Activated naive CD8-positive, alpha-beta T cell treated with anti-CD3 and anti-CD28 coated beads, Interleukin-2, amount 10 ng/mL, durations not matched to agents 7 days and 5 days (primary cell): ENCODE measurements at places on chromosomes 6 and 20. TPM values are rescaled to one million over a fixed set of nuclear protein-coding genes. Genes with fewer than 3 reads are reported as not detected.
A peak's percentile ranks its signal among the peaks of the same experiment; 100 is the strongest.

ERVFRD-1 gene
- not detected for total RNA-seq

GRCh38 chr20:39145921-39146320, 183.8 kb downstream of the DHX35 start:
- no peak for DNase-seq

DNA sequence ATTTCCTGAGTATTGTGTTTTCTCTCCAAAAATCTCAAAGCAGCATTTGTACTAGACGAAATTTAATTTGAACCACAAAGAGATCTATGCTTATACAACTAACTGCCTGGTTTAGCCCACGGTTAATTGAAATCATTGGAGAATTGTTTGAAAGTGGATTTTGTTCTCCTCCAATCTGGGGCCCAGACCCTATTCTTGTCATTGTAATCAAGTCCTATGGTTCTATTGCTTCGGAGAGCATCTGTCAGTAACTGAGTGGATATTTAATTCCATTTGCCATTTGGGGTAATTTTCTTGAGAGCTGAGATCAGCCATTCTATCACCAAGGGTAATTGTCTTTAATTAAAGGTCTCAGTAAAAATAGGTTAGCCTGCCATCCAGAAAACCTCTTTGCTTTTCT, 117.0 kb upstream of the KCNG1 start:
- DNase-seq = no peak

DNA sequence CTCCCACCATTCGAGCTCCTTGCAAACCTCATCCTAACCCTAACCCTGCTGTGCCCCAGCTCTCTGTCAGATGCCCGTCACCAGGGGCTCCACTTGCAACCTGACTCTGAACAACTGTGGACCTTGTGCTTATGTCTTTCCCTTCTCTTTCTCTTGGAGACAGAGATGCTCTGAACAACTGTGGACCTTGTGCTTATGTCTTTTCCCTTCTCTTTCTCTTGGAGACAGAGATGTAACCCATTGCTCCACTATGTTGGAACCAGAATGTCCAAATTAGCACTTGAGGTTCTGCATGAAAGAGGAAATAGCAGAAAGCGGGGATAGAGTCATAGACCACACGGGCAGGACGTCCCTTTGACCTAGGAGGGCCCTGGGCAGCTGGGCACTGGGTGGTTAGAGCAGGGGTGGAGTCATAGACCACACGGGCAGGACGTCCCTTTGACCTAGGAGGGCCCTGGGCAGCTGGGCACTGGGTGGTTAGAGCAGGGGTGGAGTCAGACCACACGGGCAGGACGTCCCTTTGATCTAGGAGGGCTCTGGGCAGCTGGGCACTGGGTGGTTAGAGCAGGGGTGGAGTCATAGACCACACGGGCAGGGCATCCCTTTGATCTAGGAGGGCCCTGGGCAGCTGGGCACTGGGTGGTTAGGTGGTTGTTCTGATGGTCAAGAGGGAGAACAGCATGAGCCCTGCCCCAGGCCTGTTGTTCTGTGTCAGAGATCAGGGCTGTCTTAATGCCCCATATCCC, 22.2 kb downstream of the PCMTD2 start:
- DNase-seq = no peak

GRCh38 chr20:62044631-62045030, 21.1 kb downstream of the TAF4 start:
- DNase-seq = no peak

- DNase-seq = no peak
Measured at GRCh38 chr6:1911474-1911873, 301.8 kb downstream of the FOXC1 start.

LIN28B gene
- not detected for total RNA-seq

GRCh38 chr6:117951783-117952182, 44.7 kb downstream of the SLC35F1 start:
- no peak for DNase-seq

MCCD1 gene
- total RNA-seq = not detected

RNF144B gene
- 3.6 TPM for total RNA-seq

DNA sequence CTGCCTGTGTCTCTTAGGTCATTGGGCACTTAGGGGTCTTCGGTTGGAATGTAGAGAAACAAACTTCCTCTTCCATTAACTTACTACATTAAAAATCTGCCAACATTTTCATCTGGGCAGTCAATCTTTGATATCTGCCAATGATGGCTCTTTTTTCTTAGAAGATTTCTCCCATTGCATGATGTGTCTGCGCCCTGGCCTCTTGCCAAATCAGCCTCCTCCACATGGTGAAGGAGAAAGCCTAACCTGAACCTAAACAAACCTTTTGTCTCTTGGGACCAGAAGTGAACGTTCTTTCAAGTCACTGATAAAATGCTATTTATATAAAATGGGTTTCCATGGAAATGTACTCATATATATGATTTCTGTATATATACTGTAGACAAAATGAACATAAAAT, 998.9 kb upstream of the GJE1 start:
- DNase-seq = no peak

ZBTB24 gene
- 19.7 TPM for total RNA-seq

DEFB132 gene
- not detected for total RNA-seq

DNA sequence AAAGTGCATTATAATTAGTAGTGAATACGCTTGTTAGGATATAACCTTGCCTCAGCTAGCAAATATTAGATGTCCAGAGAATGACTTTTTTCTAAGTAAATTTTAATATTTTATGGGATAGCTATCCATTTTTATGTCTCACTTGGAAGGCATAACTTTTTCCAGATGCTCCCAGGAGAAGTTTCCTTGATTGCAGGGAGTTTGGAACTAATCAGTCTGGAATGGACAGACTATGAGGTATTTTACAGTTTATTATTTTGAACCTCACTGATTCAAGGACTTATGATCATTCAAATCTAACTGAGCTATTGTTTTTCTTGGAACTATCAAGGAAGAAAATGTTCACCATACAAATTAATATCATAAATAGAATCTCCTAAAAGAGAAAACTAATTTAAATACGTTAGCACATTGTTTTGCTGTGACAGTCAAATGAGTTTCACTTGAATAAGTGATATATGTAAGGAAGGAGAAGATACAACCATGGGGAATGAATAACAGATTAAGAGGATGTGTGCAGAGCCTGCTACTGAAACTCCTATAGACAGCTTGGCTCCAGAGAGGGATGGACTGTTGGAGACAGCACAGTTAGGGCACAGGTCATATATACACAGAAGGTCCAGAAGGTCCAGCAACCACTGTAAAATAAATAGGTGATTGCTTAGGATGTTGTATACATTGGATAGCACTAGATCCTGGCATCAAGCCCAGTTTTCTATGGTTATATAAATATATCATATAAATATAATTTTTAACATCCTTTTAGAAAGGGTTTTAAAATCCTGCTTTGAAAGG, 20.6 kb upstream of the LCA5 start:
- DNase-seq = no peak

DNA sequence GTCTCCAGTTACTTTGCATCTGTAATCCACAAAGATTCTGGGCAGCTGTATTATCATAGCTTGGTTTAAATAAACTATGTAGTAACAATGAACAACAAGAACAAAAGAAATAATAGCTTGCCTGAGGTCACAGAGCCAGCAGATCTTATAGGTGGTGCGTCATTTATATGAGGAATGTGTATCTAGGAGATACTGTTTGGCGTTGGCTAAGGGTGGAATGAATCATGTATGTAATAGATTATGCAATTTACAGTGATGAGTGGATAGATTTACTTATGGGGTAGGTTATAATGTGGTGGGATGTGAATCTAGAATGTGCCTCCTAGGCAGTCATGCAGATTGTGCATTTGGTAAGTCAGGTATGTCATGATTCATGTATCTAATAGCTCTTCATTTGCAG, 42.8 kb downstream of the HNF4A start:
- DNase-seq = no peak

DNA sequence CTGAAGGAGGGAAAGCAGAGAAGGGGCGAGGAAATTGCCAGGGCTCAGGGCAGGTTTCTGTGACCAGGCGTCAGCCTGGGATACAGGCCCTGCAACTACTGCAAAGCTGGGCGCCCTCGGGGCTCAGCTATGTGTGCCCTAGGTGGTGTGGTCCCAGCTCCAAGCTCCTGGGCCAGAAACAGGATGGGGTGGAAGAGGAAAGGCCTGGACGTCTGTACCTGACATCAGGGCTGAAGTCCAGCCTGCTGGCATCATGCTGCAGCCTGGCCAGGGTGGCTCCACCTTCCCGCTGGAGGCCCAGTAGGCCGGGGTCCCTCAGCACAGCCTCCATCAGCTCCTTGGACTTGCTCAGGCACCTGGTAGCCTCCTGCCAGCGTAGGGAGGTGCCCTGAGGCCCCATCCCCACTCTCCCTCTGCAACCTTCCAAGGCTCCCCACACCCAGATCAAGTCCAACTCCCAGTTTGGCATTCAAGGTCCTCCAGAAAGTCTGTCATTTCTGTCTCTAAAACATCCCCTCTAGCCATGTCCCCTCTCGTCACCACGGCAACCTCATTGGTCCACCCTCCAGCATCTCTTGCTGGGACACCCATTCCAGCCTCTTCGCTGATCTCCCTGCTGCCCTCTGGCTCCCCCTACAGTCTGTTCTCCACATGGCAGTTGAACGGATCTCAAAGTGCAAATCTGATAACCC, 38.2 kb downstream of the KIAA1755 start:
- DNase-seq = peak; percentile 65

DNA sequence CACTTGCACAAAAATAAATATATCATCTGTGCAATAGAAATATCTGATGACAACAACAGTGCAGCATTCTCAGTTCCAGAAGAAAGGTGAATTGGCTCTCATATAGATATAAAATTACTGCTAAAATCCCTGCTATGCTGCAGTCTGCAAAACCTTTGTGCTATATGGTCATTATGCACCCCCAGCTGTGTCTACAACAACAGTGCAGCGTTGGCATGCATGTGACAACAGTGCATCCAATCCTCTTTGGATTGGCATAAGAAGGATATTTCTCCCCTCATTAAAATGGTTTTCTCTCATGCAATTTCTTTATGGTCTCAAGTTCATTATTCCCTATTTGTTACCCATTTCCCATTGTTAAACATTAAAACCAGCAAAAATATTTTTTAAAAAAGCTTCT, 23.1 kb downstream of the OR2B6 start:
- no peak for DNase-seq

DNA sequence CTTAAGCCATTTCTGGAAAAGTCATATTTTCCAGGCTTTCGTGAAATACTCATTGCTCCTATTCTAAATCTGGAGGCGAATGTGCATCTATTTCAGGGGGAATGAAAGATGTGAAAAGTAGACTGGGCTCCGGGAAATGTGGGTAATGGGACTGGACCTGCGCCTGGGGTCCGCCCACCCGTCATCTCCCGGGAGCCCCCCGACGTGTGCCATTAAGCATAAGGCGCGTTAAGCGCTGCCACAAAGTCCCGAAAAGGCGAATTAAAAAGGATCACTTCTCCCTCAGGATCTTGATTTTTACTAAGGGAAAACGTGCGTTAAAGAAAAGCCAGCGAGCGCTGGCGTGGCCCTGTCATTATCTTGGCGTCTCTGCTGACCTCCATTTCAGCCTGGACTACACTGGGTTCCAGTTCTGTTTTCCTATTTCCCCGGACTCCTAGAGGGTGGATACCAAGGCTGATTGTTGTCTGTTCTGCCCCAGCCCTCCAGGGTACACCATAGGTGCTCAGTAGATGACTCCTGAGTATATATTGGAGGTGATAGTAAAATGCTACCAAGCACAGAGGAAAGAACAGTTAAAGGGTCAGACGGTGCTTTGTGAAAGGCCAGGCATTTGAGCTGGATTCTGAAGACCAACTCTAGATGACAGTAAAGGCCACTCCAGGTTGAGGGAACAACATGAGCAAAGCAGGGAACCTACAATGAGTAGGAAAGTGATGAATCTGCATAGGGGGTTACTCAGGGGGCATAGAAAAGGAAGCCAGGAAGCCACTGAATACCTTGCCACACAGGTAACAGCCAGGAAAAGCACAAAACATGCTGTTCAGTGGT, 89.2 kb upstream of the ARID1B start:
- DNase-seq = no peak

- no peak for DNase-seq
Measured at GRCh38 chr20:58435237-58435636, 46.2 kb downstream of the VAPB start.

DNA sequence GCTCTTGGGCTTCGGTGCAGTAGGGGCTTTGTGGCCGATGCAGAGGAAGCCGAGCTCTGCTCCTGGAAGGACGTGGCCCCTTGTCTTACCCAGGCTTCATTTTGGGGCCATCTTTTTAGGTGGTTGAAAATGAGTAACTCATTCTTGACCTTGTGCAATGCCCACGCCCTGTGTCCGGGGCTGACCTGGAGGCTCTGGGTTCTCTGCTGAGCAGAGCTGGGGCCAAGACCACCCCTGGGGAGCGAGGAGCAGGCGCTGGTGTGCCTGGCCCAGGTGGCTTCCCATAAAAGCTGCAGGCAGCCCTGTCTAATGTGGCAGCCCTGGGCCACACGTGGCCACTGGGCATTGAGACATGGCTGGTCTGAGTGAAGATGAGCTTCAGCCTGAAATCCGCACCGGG, 25.7 kb downstream of the NTSR1 start:
- DNase-seq = peak; percentile 25

CCNC gene
- 43.5 TPM for total RNA-seq

DNA sequence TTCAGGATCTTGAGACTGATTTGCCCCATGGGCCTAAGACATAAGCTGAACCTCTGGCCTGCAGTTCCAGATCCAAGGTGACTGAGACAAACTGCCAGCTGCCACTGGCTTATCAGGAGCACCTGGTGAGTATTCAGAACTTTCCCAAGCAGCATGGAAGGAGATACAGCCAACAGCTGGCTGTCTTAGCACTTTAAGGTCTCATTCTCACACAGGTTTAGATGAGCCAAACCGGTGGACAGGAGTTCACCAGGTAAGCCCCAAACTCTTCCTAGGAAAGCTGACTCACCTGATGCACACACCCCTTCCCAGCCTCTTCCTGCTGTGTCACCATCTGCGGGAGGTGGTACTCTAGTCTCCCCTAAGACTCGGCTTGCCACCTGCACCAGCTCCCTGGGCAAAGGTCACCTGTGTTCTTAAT, at the start of gene BANF2:
Gene BANF2, plus strand, starts transcription at position 36 of the 421 bp plus-strand sequence. CDS start 25,060 bp downstream, outside the sequence.
- DNase-seq = no peak

DNA sequence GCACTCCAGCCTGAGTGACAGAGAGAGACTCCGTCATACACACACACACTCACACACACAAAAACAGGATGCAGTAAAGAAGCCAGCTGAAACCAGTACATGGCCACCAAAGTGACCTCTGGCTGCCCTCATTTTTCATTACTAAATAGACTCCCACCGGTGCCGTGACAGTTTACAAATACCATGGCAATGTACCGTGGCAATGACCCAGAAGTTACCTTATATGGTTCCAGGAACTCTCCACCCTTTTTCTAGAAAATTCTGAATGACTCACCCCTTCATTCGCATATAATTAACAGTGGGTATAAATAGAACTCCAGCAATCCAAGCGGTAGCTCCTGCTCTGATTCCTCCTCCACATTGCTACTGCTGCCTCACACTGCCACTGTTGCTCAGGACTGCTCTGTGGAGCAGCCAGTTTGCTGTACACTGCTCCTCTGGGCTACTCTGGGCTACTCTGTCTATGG, 57.7 kb downstream of the SNX5 start:
- DNase-seq = no peak

WFDC10B gene
- not detected for total RNA-seq

CAGE1 gene
- total RNA-seq = 0.17 TPM

DLL1 gene
- total RNA-seq = 15.2 TPM

SLC4A11 gene
- total RNA-seq = 1.9 TPM

GRCh38 chr6:167270499-167271311, 20.4 kb upstream of the UNC93A start:
- no peak for DNase-seq
